ENCODE measurements at places on chromosomes 2 and 18.

- no peak for DNase-seq
Measured at GRCh38 chr2:182412858-182413257, 14.0 kb downstream of the PDE1A start.

- DNase-seq = no peak
Measured at GRCh38 chr2:29195796-29196195, 80.6 kb downstream of the CLIP4 start.

DNA sequence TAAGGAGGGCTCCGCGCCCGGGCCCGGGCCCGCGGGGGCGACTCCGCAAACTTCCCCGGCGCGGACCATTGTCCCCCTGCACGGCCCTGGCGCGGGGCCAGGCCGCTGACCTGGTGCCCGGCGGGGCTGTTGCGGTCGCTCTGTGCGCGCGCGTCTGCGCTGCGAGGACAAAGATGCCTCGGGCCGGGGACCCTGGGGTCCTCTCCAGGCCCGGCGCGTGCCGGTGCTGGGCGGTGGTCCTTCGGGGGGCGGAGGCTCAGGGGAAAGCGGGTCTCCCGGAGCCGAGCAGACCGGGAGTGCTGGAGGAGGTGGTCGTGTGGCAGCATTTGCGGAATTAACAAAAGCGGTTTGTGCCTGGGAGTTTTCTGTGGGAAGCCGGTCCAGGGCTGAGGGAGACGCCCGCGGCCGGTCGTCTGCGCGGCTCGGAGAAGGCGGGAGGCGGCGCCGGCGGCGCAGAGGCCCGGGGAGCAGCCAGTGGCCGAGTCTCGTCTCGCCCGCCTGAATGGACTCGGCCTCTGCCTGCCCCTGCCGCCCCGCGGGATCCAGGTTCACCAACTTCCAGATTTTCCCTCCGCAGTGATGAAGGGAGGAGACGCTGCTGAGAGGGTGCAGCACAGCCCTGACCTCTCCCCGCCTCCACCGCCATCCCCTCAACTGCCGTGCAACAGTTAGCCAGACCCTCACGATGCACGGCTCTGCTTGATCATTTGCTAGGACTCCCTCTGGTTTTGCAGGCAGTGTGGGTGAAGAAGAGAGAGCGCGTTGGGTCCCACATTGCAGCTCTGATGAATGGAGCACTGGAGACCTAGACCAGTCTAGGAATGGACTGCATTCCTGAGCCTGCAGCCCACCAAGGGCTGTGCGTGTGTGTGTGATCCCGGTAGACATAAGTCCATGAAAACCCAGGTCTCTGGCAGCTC lies 705 bp downstream of the EFR3B start:
- peak; percentile 31 for DNase-seq

GRCh38 chr2:62736899-62737559 lies 31.5 kb downstream of the EHBP1 start:
- no peak for DNase-seq

DNA sequence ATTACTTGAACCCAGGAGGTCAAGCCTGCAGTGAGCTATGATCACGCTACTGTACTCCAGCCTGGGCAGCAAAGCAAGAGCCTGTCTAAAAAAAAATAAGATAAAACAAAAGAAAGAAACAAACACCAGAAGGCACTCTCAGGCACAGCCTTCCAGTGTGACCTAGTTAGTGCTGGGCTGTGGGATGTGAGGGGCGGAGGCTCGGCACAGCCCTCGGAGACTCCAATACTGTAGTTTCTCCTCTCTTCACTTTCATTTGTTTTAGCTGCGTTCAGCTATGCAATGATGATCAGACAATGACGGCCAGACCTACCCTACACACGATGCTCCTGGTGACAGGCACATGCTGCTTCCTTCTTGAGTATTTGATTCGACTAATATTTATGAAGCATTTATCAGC lies 127.7 kb downstream of the SOCS6 start:
- no peak for DNase-seq

GRCh38 chr18:54783139-54783538 lies 45.1 kb upstream of the RAB27B start:
- no peak for DNase-seq

DNA sequence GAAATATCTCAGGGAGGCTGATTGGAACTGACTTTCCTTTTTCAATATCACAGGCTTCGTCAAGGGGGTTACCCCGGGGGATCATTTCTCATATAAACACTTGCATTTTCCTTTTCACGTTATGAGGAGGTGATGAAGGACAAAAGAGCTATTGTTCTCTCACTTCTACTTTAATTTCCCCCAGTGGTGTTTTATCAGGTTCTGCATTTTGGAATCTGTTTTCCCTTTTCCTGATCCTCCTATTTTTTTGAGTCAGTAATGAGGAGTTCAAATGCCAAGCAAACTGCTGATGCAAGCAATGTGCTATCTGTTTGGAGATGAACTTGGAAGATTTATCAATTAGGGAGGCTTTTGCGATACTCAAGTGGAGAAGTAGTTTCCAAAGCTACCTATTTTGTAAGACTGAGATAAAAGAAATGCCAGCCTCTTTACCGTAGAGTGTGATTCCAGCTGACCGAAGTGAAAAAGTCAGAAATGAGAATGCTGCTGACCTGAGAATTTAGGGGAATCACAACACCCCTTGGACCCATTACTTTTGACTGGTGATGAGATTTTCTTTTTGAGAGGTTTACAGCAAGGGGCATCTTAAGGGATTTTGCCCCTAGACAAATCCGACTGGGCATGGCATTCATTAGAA lies 556.0 kb downstream of the RNF144A start:
- no peak for DNase-seq

DNA sequence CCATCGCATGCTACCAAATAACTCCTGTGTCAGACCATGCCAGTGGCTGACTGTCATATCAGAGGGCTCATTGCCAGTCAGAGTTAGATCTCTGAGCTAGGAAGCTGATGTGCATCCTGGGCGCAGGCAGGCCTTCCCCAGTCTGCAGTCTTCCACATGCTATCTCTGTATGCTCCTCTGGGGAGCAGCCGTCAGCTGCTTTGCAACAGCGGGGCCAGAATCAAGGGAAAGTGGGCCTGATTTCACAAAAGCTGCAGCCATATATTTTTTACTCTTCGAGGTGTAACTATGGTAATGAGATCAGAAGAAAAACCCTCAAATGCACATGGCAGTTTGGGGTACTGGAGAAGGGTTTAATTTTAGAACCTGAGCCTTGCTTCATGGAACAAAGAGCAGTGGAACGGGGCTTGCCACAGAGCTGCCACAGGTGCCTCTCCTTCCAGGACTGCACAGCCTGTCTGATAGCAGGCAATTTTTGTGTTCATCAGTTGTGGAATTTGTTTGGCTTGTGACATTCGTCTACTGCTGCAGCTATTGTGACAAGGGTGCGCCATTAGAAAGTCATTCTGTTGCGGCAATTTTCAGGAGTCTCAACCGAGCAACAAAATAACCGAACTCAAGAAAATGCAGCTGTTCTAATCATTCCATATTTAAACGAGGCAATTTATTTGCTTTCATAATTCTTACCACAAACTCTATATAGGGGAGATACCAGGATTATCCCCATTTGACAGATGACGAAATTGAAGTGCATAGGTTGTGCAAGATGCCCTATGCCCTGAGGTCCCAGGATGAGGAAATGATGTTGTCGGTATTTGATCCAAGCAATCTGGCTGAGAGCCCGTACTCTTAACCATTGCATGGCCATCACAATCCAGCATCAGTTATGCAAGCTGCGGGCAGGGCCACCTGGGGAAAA lies 109.6 kb upstream of the CYRIA start:
- no peak for DNase-seq

GRCh38 chr18:72601481-72601880 lies 57.3 kb upstream of the CBLN2 start:
- no peak for DNase-seq

DNA sequence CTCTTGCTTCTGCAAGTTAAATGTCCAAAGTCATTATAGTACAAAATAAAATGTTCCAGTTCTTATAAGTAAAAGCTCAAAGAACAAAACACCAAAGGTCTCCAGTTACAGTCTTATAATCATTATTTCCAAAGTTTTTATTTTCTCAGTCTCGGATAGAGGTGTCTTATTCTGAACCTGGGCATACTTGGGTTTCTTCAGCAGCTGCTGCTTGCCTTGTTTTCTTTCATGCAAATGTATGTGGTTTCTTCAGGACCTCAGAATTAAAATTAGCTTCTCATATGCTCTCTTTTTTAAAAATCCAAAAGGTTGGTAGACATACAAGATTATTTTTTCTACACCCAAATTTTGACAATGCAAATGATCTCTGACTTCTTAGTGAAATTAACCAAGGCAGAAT lies 383.0 kb downstream of the METTL4 start:
- no peak for DNase-seq

DNA sequence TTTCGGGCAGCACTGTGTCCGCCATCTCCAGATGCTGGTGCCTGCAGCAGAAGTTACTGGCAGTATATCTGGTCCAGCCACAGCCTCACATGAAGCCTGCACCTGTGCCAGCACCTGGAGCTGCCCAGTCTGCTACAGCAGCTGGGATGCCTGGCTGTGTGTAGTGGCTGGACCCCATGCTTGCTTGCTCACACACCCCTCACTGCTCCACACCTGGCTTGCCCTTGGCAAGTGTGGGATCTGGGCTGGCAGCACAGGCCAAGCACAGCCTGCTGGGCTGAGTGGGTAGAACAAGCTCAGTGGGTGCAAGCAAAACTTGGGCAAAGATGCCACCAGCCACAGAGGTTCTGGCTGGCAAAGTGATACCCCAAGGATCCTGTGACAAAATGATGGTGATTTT lies 209.4 kb upstream of the RASGRP3 start:
- DNase-seq = no peak

DNA sequence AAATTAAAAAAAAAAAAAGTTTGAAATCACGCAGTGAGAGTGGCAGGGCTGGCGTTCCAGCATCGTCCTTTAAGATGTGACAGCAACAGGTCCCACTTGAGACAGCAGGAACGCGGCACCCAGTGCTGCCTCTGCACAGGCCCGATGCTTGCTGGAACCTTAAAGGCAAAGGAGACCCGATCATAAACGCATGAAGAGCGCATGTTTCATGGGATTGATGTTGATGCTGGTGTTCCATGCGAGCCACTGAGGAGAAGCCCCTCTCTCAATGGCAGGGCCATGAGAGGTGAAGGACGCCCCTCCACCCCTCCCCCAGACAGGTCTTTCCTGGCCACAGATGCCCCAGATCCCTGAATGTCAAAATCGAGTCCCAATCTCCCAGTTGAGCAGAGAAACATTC lies 17.9 kb upstream of the ALPI start:
- no peak for DNase-seq

DNA sequence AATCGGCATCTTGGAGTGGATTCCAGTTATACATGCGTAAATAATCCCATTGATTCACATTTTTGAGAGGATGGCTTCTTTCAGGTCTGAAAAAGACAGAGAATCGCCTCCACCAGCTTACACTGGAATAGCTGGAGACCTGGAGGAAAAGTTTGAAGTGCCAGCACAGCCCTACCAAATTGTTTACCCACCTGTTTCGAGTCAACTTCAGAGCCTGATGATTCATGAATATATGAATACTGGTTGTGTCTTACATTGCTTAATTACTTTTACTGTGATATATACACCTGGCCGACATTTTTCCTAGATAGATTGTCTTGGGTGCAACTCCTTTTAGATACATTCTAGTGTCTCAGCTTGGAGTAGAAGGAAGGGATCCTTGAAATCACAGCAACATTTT lies 335 bp upstream of the NCKAP5 start:
- no peak for DNase-seq

DNA sequence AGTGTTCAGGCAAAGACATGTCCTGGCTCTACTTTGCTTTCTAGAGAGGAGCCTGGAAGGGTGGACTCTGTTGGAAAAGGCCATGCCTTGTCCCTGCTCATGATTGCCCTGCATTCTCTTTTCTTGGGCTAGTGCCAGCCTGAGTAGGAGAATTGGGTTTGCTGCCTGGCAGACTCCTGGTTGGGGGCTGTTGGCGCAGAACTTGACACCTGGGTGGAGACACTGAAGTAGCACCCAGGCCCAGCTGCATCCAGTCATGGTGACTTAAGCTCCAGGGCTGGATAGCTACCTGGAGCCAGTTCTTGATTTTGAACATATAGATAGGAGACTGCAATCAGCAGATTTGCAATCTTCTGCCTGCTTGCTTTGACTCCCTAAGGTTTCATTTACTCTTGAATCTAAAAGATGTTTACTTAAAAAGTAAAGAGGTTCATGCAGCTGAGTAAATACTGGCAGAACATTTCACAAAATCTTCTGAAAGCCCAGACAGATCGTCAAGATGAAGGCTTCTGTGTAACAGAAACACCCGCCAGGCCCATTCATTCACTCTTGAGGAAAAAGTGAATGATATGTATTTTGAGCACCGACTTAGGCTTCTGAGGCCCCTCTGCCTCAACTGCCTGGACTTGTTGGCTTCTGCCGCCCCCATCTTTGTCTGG lies 38.0 kb upstream of the YWHAQ start:
- no peak for DNase-seq

GRCh38 chr2:160371251-160372009 lies 122.2 kb downstream of the RBMS1 start:
- DNase-seq = no peak

- no peak for DNase-seq
Measured at GRCh38 chr2:85589982-85590791, 5.4 kb upstream of the RNF181 start.

DNA sequence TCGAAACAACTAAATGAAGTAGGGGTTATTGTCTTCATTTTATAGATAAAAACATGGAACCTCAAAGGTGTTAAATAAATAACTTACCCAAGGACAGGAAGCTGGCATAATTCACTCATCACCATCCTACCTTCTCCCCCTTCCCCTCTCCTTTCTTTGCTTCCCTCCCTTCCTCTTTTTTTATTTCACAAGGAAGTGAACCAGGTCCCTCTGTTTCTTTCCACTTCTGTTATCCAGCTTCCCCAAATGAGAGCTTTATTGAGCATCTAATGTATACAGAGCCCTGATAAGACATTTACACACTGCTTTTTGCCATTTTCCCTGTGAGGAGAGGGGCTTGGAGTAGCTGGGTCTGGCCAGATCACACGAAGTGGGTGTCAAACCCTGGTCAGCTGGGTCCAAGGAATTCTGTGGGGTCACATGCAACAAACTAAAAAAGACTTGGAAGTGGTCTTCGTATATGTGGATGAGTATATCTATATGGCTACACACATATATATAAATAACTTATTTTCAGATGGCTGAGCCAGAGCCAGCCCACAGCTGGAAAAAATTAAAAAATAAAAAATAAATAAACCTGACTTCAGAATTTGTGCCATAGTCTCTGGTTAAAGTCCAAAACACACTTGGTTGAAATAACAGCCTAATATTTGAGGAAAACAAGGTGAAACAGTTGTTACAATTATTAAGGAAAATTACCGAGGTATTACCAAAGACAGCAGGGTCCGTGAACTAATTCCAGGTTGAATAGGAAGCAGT lies 49.3 kb upstream of the FOSL2 start:
- no peak for DNase-seq

- DNase-seq = no peak
Measured at GRCh38 chr2:109054865-109055264, 65.8 kb upstream of the EDAR start.

DNA sequence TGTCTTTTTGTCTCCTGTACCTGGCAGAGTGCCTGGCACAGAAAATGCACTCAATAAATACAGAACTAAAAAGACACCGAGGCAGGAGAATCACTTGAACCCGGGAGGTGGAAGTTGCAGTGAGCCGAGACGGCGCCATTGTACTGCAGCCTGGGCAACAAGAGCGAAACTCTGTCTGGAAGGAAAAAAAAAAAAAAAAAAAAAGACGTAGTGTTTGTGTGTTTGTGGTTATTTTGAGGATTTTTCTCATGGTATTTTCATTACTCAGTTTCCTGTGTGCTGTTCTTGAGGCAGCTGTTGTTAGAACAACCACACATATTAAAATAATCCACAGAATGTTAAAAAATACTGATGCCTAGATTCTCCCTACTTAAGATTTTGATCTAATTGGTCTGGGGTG lies 519.2 kb upstream of the SPHKAP start:
- DNase-seq = peak; percentile 6

Data from HTR-8/SVneo (cell line).